ENCODE measurements at places on chromosomes 6 and 20. TPM values are rescaled to one million over a fixed set of nuclear protein-coding genes. Genes with fewer than 3 reads are reported as not detected.
A peak's percentile ranks its signal among the peaks of the same experiment; 100 is the strongest.

BPIFB2 gene
- total RNA-seq = not detected

PTCHD4 gene
- total RNA-seq = not detected

- DNase-seq = no peak
Measured at GRCh38 chr6:140636908-140637402, 1262.5 kb upstream of the CITED2 start.

DNA sequence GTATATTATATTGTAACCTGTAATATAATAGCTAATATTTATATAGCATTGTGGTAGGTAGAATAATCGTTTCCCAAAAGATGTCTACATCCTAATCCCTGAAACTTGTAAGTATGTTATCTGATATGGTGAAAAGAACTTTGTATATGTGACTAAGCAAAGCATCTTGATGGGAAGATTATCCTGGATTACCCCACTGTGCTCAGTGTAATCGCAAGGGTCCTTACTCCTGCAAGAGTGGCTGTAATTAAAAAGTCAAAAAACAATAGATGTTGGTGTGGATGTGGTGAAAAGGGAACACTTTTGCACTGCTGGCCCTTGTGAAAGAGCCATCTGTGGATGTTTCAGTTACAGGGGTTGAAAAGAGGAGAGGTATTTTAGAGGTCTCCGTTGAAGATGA lies 95.2 kb downstream of the EDN1 start:
- DNase-seq = no peak

GRCh38 chr6:113719545-113719944 lies 137.6 kb upstream of the MARCKS start:
- no peak for DNase-seq

DNA sequence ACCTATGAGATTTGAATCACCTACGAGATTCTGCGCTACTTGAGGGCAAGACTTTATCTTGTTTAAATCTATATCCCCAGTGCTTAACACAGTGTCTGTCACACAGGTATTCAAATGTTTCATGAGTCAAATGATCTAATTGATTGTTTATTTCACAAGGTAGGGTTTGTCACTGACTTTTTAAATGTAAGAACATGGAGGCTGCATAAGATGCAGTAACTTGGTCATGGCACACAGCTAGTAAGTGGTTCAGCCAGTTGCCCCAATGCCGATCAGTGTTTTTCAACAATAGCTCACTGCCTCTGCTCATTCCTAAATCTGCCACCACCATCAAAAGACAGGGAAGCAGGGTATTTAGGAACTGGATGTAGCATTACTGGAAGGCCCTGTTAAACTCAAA lies 42.4 kb upstream of the LRRC1 start:
- DNase-seq = no peak

- no peak for DNase-seq
Measured at GRCh38 chr20:19453862-19454261, 241.4 kb downstream of the SLC24A3 start.

ARMC12 gene
- 0.57 TPM for total RNA-seq

- DNase-seq = no peak
Measured at GRCh38 chr6:143127941-143128680, 67.4 kb downstream of the AIG1 start.

SNAP91 gene
- not detected for total RNA-seq

DNA sequence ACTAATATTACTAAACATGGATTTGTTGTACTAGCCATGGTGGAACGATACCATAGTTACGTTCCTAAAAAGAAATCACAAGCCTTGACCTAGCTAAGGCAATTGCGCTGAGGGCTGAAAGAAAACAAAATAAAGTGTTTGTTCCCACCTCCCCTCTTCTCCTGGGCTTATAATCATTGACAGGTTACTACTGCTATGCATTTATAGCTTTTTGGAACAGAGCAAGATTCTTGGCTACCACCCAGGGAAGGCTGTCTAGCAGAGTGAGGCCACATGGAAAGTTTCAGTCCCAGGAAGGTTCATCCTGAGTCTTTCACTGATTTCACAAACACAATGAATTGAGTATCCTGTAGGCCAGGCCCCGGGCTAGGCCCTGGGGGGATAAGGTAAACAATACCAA lies 84.6 kb downstream of the TMEM170B start:
- no peak for DNase-seq

CLDN20 gene
- total RNA-seq = not detected

ECT2L gene
- total RNA-seq = not detected

- DNase-seq = no peak
Measured at GRCh38 chr6:166850677-166851076, 105.7 kb downstream of the RNASET2 start.

DNA sequence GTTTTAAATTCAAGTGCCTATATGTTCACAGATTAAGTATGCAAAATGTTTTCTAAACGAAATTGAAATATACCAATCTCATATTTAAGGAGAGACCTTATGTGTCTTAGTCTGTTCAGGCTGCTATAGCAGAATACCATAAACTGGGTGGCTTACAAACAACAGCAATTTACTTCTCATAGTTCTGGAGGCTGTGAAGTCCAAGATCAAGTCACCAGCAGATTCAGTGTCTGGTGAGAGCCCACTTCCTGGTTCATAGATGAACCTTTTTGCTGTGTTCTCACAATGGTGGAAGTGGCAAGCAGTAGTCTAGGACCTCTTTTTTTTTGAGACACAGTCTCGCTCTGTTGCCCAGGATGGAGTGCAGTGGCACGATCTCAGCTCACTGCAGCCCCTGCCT lies 3.5 kb upstream of the DSTN start:
- DNase-seq = no peak

GRCh38 chr6:157255079-157255478 lies 68.2 kb downstream of the TMEM242 start:
- DNase-seq = no peak

GRCh38 chr6:47621838-47622449 lies 76.4 kb upstream of the ADGRF4 start:
- DNase-seq = no peak

DNA sequence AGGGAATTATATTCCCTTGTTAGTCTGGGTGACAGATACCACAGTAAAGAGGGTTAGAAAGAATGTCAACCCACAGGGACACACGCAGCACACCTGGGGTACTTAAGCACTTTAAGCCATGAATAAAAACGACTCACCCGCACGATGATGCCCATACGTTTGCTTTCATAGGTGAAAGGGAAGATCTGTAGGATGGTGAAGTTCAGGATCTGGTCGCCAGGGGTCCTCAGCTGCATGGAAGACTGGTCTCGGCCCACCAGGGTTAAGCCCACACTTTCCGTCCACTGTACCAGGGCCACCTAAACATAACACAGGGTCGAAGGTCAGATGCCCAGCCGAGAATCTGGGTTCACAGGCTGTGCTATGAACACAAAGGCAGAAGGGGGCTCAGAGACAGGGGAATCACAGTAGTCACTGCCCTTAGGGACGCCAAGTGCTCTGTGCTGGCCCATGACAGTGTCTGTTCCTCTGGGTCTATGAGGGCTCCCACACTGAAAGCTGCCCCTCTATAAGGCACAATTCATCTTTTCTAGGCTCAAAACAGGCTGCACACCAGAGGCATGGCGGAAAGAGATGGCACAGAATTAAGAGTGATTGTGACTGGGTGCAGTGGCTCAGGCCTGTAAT lies 96.8 kb upstream of the NFATC2 start:
- peak; percentile 13 for DNase-seq

CST4 gene
- total RNA-seq = not detected

DNA sequence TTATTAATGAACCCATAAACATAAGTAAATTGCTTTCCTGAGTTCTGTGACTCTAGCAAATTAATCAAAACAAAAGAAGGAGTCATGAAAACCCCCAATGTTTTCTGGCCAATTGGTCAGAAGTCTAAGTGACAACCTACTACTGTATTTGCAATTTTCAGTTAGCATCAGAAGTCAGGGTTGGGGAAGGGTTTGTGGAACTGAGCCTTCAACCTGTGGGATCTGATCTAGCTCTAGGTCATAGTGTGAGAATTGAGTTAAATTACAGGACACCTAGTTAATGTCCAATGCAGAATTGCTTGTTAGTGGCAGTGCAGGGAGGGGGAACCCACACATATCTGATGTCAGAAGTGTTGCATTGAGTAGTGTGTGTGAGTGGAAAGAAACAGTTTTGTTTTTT lies 142.4 kb downstream of the ISM1 start:
- DNase-seq = no peak

GMEB2 gene
- 21.9 TPM for total RNA-seq

GRCh38 chr6:74603322-74604076 lies 602.4 kb downstream of the COL12A1 start:
- no peak for DNase-seq

GGTLC1 gene
- not detected for total RNA-seq
